Right forelimb (tissue), 1 donor: ENCODE measurements at places on chromosomes 3 and 15.

- no peak for DNase-seq
These were observed 225.8 kb downstream of the CGGBP1 start for GRCh38 chr3:87833039-87833377.

DNA sequence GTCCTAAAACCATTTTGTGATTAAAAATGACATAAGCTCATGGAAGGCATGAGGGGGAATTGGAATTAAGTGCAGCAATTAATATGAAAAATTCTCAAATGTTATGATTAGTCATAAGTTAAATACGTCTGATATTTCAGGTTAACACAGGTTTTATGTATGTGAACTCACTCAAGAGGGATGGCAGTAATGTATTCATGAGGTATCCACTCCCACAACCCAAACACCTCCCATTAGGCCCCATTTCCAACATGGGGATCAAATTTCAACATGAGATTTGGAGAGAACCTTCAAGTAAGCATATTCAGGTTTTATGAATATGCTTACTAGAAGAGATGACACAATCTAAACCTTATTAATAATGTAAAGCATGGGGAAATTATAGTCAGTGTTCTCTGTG lies 41.6 kb upstream of the IL20RB start:
- DNase-seq: no peak

- DNase-seq: no peak
These were observed 13.5 kb upstream of the STXBP5L start for GRCh38 chr3:120894316-120895057.

DNA sequence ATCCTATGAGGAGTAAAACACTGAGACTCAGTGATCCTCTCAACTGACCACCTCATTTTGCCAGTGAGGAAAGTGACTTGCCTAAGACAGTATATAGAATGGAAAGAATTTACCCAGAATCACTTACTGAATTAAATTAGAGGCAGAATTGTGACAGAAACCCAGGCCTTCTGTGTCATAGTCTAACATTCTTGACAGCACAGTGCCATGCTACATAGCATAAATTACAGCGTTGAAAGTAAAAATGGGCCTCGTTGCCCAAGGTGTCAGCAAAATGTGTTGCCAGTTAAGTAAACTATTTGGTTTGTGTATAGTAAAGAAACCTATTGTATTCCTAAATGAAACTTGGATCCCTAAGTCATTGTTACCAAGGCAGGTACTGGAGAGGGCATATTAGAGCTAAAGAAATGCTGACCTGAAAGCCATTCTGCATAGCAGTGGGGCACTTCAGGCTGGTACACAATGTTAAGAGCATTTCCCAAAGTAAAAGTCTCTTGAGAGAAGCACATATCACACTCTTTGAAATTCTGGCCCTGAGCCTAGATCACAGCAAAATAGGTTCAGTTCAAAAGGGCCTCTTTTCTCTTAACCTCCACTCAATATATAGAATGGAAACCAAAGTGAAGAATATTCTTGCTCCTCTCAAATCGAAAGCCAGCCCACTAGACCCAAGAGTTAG lies 53.8 kb downstream of the HMG20A start:
- DNase-seq: no peak

DNA sequence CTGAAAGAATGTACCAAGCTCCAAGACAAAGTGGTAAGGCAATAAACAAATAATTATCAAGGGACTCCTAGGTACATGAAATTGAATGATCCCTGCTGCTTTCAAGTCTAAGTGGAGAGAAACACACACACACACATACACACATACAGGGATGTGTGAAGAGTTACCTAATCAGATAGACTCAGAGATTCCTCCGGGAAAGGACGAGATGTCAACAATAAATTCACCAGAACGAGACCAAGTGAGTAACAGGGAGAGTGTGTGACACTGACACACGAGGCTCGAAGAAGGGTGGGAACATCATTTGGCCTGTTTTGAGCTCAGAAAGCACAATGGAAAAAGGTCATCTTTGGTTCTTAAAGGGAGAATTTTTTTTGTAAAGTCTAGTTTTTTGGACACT lies 13.4 kb downstream of the LRIG1 start:
- no peak for DNase-seq

DNA sequence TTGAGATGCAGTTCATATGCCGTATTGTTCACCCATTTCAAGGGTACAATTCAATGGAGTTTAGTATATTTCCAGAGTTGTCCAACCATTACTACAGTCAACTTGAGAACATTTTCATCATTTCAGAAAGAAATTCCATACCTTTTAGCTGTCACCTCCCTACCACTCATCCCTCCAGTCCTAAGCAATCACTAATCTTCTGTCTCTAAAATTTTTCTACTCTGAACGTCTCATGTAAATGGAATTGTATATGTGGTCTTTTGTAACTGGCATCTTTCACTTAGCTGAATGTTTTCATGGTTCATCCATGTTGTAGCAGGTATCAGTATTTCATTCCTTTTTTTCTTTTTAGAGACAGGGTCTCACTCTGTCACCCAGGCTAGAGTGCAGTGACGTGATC lies 51.1 kb downstream of the CMTM7 start:
- no peak for DNase-seq

DNA sequence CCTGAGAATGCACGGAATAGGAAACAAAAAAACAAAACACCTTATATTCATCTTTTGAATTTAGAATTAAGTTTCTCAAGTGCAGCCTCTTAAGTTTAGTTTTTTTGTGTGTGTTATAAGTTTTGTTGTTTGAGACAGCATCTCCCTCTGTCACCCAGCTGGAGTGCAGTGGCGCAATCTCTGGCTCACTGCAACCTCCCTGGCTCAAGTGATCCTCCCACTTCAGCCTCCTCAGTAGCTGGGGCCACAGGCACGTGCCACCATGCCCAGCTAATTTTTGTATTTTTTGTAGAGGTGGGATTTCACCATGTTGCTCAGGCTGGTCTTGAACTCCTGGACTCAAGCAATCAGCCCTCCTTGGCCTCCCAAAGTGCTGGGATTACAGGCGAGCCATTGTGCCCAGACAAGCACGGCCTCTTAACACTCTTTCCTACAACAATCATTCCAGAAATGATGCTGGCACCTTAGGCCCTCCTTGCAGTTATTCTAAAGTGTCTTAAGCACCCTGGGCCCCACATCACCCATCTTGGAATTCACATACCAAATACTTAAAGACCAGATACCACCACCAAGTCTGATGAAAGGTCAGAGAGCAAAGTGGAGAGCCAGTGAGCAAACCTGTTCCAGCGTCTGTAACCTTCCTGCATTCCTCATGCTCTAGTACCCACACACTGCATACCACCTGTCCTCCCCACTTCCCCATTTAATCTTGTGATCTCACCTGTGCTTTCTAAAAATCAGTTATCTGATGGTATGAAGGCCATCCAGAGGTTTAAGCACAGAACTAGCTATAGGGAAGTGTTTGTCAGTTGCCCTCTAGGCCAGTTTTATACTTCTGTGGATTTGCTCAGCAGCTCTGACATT lies 6.9 kb upstream of the SPG11 start:
- no peak for DNase-seq

- DNase-seq: no peak
These were observed 28.3 kb upstream of the CRYBG3 start for GRCh38 chr3:97793420-97794019.

DNA sequence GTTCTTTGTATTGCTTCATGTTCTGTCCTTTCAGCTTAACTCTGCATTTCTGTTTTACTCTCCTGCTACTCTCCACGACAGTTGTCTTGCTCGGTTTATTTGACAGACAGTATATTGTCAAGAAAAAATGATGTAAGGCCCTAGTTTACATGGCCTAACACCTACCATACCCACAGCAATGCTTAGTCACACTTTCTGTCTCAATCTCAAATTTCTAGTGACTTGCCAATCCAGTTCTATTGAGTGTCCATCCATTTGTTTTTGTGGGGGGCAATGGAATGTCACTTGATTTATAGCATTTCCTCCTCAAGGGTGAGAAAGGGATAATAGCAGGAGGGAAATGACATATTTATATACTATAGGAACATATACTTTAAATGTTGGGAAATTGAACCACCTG lies 676.2 kb downstream of the NAALADL2 start:
- DNase-seq: no peak

- DNase-seq: no peak
These were observed 177.0 kb downstream of the RAP2B start for GRCh38 chr3:153339065-153339464.

GRCh38 chr15:50148362-50148963 lies 29.4 kb upstream of the ATP8B4 start:
- DNase-seq: no peak

- DNase-seq: peak; percentile 87
These were observed 5.0 kb downstream of the GATA2 start for GRCh38 chr3:128487813-128488635.

GRCh38 chr3:14220933-14221332 lies 42.3 kb downstream of the LSM3 start:
- no peak for DNase-seq

DNA sequence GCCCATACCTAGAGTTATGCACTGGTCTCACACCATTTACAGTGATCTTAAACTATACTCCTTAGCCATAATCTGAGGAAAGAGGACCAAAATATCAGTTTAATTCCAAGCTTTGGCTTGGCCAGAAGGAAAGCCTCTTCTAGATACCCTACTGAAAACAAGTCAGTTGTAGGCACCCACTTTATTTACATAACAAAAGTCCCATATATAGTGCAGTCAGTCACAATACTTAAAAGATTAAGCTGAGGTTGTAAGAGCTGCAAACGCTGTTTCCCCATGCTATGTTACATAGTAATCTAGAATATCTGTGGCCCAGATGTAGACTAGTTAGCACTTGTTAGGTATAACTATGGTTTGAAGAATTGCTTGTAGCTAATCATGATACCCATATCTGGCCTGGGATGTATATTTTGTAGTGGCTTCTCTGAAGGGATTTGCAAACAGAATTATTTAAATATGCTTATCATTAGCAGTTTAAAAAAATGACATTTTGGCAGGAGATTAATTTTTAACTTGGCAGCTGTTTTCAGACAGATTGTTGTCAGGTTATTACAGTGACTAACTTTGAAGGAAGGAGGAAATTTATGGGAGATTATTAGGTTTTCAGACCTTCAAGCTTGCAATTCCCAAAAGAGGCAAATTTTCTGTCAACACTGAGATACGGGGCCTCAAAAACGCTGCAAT lies 160.4 kb upstream of the SLC2A2 start:
- DNase-seq: no peak

DNA sequence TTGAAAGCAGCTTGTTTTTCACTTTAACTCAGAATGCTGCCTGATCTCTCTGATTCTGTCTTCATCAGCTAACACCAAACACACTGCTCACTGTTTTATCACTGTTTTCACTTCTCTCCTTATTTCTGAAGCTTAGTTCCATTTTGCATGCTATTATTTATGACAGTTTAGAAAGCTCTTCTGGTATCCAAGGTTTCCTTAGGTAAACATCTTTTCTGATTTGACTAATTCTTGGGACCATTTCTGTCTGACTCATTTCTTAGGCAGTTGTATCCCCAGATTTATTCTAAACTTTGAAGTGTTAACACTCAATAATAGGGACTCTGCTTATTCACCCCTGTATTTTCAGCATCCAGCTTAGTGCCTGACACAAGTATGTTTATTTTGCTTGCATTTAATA lies 167.7 kb downstream of the BCHE start:
- no peak for DNase-seq

DNA sequence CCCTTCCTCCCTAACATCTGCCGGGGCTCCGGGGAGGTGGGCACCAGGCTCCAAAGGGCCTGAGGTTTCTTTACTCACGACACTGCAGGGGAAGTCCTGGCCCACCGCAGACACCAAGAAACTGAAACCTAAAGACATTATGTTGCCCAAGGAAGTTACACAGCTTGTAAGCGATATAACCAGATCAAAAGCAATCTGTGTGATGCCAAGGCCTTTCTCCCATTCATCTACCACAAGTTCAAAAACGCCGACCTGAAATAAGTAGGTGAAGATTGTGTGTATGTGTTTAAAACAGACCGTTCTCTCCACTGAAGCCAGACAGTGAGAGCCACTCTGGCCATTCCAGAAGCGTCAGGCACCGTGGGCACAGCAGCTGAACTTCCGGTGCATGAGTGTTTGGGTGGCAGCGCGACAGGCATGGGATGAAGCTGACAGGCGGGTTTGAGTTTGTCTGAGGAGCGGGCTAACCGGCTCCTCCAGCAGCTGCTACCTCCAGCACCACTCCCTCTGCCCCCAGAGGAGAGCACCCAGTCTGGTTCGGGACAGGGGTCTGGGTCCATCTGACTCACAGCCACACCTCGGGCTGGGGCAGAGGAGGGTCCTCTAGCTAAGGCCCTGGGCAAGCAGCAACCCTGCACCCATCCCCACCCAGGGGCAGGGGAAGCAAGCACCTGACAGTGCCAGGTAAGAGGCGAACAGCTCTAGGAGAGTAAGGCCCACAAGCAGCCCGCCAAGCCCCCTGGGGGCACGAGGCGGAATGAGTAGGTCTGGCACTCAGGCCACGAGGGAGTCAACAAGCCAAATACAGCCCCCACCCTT lies 1.3 kb downstream of the TNK2 start:
- no peak for DNase-seq

GRCh38 chr3:170813266-170813665 lies 56.7 kb downstream of the RPL22L1 start:
- DNase-seq: no peak

DNA sequence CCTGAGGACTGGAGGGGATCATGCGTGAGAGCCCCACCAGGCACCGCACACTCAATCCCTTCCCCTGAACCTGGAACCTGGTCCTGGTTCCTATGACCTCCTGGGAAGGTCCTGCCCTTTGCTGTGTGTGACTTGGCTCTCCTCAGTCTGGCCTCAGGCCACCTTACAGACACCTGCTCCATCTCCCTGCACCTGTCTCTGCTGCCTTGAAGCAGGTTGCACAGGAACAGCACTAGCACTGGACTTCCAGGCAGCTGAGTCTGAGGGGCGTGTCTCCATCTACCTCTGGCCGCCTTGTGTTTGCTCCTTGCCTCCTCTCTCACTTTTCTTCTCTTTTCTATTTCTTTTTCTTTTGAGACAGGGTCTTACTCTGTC lies 15.4 kb downstream of the PSTPIP1 start:
- DNase-seq: no peak

- DNase-seq: peak; percentile 30
These were observed 46.8 kb downstream of the CMTM6 start for GRCh38 chr3:32455609-32456428.

- no peak for DNase-seq
These were observed 18.6 kb upstream of the IREB2 start for GRCh38 chr15:78419367-78419766.

GRCh38 chr3:97820780-97821179 lies 1.0 kb upstream of the CRYBG3 start:
- DNase-seq: no peak

- no peak for DNase-seq
These were observed 14.1 kb upstream of the HRH1 start for GRCh38 chr3:11140030-11140712.
